ENCODE measurements at places on chromosomes 1 and 21. TPM values are rescaled to one million over a fixed set of nuclear protein-coding genes. Genes with fewer than 3 reads are reported as not detected.

Gene GJA8
- polyA plus RNA-seq = not detected

Gene TRIM45
- 0.71 TPM for polyA plus RNA-seq

Gene LYPD8
- polyA plus RNA-seq = not detected

Gene DHX9
- polyA plus RNA-seq = 221 TPM

Gene HLX
- 0.94 TPM for polyA plus RNA-seq

Gene AGT
- not detected for polyA plus RNA-seq

Gene CDCA8
- polyA plus RNA-seq = 98.1 TPM

Gene SPATA46
- polyA plus RNA-seq = not detected

Gene RIPPLY3
- polyA plus RNA-seq = not detected

Gene SAMD13
- polyA plus RNA-seq = 1.1 TPM

Gene OLFML2B
- polyA plus RNA-seq = not detected

Gene SFN
- polyA plus RNA-seq = 0.82 TPM

DNA sequence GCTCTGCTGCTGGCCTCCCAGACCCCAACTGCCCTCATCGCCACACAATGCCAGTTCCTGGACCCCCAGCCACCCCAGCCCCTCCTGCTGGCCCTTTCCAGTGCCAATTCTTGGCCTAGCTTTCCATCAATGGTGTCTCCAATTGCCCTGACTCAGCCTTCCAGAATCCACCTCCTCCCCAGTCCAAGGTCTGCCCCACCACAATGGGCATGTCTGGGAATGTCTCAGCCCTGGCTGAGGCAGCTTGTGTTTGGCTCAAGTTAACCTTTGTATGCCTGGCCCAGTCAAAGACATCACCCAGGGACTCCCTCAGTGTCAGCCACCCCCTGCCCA, 16.4 kb downstream of the ALDH4A1 start:
- H3K27ac ChIP-seq = no peak overlapping the region
- no peak overlapping the region for H3K4me3 ChIP-seq
- H3K27me3 ChIP-seq = no peaks in the 10 kb centered on the region
- H3K36me3 ChIP-seq = peaks cover 3% of the 10 kb centered on the region
- DNase-seq = no peak
- no peaks in the 10 kb centered on the region for H3K4me1 ChIP-seq

DNA sequence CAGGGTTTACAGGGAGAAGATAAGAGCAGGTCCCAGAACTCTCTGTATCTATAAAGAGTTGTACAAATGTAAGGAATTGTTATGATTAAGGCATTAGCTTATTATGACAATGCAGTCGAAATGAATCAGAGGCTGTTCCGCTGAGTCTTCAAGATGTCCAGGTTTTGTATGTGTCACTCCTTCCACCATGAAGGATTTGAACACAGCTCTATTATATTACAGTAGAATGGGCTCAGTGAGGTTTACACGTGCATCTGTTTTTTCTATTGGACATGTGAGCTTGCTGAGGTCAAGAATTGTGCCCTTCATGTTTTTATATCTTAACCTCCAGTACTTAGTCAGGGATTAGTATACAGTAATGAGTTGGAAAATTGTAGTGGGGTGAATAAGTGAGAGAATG, 86.3 kb downstream of the MPZL1 start:
- no peaks in the 10 kb centered on the region for H3K27me3 ChIP-seq
- H3K4me3 ChIP-seq = no peak overlapping the region
- peaks cover 12% of the 10 kb centered on the region for H3K4me1 ChIP-seq
- no peak for DNase-seq
- no peak overlapping the region for H3K27ac ChIP-seq

- H3K4me1 ChIP-seq = no peaks in the 10 kb centered on the region
- DNase-seq = no peak
- no peak overlapping the region for H3K4me3 ChIP-seq
- H3K27ac ChIP-seq = no peak overlapping the region
Measured at GRCh38 chr1:58919959-58920321, 136.1 kb upstream of the JUN start.

DNA sequence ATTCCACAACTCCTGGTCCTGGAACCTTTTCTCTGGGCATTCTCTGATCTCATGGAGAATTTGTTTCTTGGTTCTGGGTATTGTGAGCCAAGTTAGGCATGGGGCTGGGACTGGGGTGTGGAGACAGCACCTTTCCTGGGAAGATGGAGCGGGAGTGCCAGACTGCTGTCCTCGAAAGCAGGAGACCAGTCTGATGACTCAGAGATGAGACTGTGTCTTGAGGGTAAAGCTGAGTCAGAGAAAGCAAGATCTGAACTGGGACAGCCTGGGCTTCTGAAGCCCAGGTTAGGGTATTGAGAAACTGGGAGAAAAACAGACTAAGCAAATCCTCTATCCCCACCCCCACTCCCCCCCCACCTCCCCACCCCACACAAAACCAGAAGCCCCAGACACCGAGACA, 2.2 kb upstream of the KANK4 start:
- H3K4me3 ChIP-seq = no peak overlapping the region
- no peak for DNase-seq
- H3K27ac ChIP-seq = no peak overlapping the region
- H3K36me3 ChIP-seq = no peaks in the 10 kb centered on the region
- no peaks in the 10 kb centered on the region for H3K27me3 ChIP-seq

- H3K4me3 ChIP-seq = no peak overlapping the region
- H3K27ac ChIP-seq = no peak overlapping the region
- H3K36me3 ChIP-seq = no peaks in the 10 kb centered on the region
- no peak for DNase-seq
Measured at GRCh38 chr1:164630626-164631396, 71.8 kb downstream of the PBX1 start.

DNA sequence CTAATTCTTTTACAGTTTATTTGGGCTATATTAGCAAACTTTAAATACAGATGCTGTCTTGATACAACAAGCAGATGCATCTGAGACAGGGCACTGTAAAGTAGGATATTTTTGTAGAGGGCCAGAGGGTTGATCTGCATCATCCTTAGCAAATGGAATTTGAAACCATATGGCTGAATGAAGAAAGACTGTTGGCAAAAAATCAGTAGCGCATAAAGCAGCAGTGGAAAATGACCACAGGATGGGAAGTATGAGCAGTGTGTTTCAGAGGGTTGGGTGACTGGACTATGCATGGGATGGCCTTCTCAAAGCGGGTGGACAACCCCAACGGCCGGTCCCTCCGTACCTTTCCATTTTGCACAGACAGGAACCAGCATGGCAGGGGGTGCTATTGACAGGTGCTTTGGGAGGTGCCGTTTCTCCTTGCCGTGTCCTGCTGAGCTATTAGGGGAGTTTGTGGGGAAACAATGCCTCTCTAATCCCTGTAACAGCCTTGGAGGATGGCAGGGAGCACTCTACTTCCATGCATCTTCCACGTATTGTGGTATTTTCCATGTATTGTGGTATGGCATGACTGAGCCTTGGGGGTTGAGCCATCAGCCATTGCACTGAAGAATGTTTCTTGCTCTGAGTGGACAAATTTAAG, 5.9 kb downstream of the LRRC8B start:
- no peaks in the 10 kb centered on the region for H3K36me3 ChIP-seq
- DNase-seq = no peak
- H3K27me3 ChIP-seq = no peaks in the 10 kb centered on the region
- H3K27ac ChIP-seq = no peak overlapping the region
- H3K4me3 ChIP-seq = no peak overlapping the region
- peaks cover 8% of the 10 kb centered on the region for H3K4me1 ChIP-seq

GRCh38 chr1:177495878-177496277, 325.1 kb downstream of the BRINP2 start:
- no peak overlapping the region for H3K27ac ChIP-seq
- H3K4me1 ChIP-seq = no peaks in the 10 kb centered on the region
- H3K27me3 ChIP-seq = no peaks in the 10 kb centered on the region
- H3K36me3 ChIP-seq = no peaks in the 10 kb centered on the region

GRCh38 chr1:7390604-7391000, 380.5 kb upstream of the VAMP3 start:
- no peaks in the 10 kb centered on the region for H3K36me3 ChIP-seq
- no peaks in the 10 kb centered on the region for H3K4me1 ChIP-seq
- no peak overlapping the region for H3K27ac ChIP-seq
- no peaks in the 10 kb centered on the region for H3K27me3 ChIP-seq
- H3K4me3 ChIP-seq = no peak overlapping the region

GRCh38 chr1:154994269-154994587, 842 bp downstream of the LENEP start:
- H3K27me3 ChIP-seq = no peaks in the 10 kb centered on the region
- H3K36me3 ChIP-seq = peaks cover 2% of the 10 kb centered on the region
- no peak for DNase-seq
- no peak overlapping the region for H3K4me3 ChIP-seq

DNA sequence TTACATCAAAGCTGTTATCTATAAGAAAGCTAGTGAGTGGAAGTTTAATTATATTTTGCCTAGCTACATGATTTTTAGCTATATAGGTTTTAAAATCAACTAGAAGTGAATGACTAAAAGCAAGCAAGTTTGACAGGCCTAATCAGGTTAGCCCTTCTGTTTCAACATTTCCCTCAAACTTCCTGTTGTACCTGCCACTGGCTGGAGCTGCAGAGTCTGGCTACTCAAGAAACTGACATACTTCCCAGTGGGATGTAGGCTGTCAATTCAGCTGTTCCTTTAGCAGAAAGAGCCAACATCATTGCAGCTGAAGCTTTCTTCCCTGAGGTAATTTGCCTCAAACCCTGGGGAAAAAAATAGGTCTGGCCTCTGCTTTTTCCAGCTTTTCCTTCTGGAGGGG, 87.1 kb upstream of the TNR start:
- H3K36me3 ChIP-seq = no peaks in the 10 kb centered on the region
- no peak for DNase-seq
- no peaks in the 10 kb centered on the region for H3K4me1 ChIP-seq
- H3K27ac ChIP-seq = no peak overlapping the region
- H3K4me3 ChIP-seq = no peak overlapping the region
- H3K27me3 ChIP-seq = no peaks in the 10 kb centered on the region

GRCh38 chr21:25790122-25790877, 55.5 kb downstream of the GABPA start:
- DNase-seq = no peak
- no peaks in the 10 kb centered on the region for H3K36me3 ChIP-seq
- H3K4me3 ChIP-seq = peak overlapping the region; percentile 38
- no peaks in the 10 kb centered on the region for H3K27me3 ChIP-seq
- H3K4me1 ChIP-seq = no peaks in the 10 kb centered on the region

- no peaks in the 10 kb centered on the region for H3K27me3 ChIP-seq
- H3K4me1 ChIP-seq = no peaks in the 10 kb centered on the region
- no peak overlapping the region for H3K4me3 ChIP-seq
- no peaks in the 10 kb centered on the region for H3K36me3 ChIP-seq
- no peak for DNase-seq
- no peak overlapping the region for H3K27ac ChIP-seq
Measured at GRCh38 chr1:34055818-34056217, 109.2 kb downstream of the CSMD2 start.

- no peaks in the 10 kb centered on the region for H3K36me3 ChIP-seq
- no peaks in the 10 kb centered on the region for H3K4me1 ChIP-seq
- DNase-seq = no peak
- no peak overlapping the region for H3K4me3 ChIP-seq
- H3K27me3 ChIP-seq = no peaks in the 10 kb centered on the region
Measured at GRCh38 chr21:40760821-40761220, 86.1 kb downstream of the DSCAM start.

DNA sequence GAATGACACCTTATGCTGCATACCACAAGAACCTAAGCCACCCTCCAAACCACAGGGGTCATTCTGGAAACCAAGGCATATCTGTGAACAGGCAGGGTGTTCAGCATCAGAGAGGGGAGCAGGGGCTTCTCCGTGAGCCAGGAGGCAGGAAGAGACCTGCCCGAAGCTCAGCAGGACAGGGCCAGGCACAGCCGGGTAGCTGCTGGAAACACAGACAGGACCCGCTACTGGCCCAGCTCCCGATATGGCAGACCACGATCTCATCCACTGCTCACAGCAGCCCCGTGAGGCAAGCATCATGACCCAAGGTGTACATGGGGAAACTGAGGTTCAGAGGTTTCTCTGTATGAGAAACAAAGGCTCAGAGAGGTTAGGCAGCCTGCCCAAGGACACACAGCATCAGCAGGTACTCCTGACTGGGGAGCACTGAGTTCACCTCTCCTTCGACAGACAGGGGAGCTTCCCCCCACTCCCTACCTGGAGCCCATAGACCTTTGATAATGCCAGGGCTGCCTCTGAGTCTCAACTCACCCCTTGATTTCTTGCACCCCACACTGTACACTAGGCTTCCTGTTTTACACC, 317.7 kb downstream of the MATN1 start:
- H3K27me3 ChIP-seq = no peaks in the 10 kb centered on the region
- no peak overlapping the region for H3K27ac ChIP-seq
- no peaks in the 10 kb centered on the region for H3K4me1 ChIP-seq
- no peaks in the 10 kb centered on the region for H3K36me3 ChIP-seq

- H3K27me3 ChIP-seq = no peaks in the 10 kb centered on the region
- H3K4me1 ChIP-seq = no peaks in the 10 kb centered on the region
- H3K27ac ChIP-seq = no peak overlapping the region
- no peaks in the 10 kb centered on the region for H3K36me3 ChIP-seq
- DNase-seq = no peak
- H3K4me3 ChIP-seq = no peak overlapping the region
Measured at GRCh38 chr1:81876901-81877733, 76.4 kb downstream of the ADGRL2 start.

DNA sequence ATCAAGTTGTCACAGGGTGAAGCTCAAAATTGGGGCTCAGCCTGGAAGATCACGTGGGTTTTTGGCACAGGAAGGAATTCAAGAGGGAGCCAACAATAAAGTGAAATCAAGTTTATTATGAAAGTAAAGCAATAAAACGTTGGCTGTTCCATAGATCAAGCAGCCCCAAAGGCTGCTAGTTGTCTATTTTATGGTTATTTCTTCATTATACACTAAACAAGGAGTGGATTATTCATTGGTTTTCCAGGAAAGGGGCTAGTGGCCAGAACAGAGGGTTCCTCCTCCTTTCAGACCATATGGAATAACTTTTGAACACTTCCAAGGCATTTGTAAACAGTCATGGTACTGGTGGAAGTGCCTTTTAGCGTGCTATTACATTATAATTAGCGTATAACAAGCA, 723.5 kb upstream of the ADAMTS5 start:
- no peaks in the 10 kb centered on the region for H3K4me1 ChIP-seq
- H3K36me3 ChIP-seq = no peaks in the 10 kb centered on the region
- H3K4me3 ChIP-seq = no peak overlapping the region
- H3K27me3 ChIP-seq = no peaks in the 10 kb centered on the region
- H3K27ac ChIP-seq = no peak overlapping the region

- no peak overlapping the region for H3K27ac ChIP-seq
- no peak for DNase-seq
- H3K4me1 ChIP-seq = peaks cover 8% of the 10 kb centered on the region
- H3K4me3 ChIP-seq = no peak overlapping the region
- no peaks in the 10 kb centered on the region for H3K36me3 ChIP-seq
Measured at GRCh38 chr1:93815366-93816110, 63.5 kb downstream of the DNTTIP2 start.

DNA sequence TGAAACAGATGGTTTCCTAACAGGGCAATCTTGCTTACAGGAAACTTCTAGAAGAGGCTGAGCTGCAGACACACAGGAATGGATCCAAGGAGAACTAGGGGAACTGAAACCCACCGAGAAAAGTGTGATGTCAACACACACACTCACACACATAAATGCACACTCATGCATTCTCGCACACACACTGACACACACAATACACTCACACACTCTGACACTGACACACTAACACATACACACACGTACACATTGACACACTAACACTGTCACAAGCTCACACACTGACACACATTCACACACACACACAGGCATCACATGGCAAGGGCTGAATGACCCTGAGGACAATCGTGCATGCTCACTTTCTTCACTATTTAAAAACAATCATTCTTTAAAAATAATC, 142.7 kb downstream of the NPHP4 start:
- no peaks in the 10 kb centered on the region for H3K36me3 ChIP-seq
- H3K4me3 ChIP-seq = no peak overlapping the region
- H3K27ac ChIP-seq = no peak overlapping the region
- DNase-seq = no peak
- H3K4me1 ChIP-seq = no peaks in the 10 kb centered on the region
- H3K27me3 ChIP-seq = no peaks in the 10 kb centered on the region

- H3K36me3 ChIP-seq = no peaks in the 10 kb centered on the region
- peak overlapping the region; percentile 85 for H3K4me3 ChIP-seq
- H3K27ac ChIP-seq = peak overlapping the region; percentile 95
- DNase-seq = no peak
- H3K4me1 ChIP-seq = peaks cover 51% of the 10 kb centered on the region
Measured at GRCh38 chr1:36161641-36162531, 5.9 kb downstream of the MAP7D1 start.

Measured in GM12878 (cell line).